ENCODE measurements at places on chromosomes 16 and 17. TPM values are rescaled to one million over a fixed set of nuclear protein-coding genes. Genes with fewer than 3 reads are reported as not detected.
A peak's percentile ranks its signal among the peaks of the same experiment; 100 is the strongest.

Gene PDILT
- not detected for total RNA-seq

- H3K4me3 ChIP-seq, result no peak overlapping the region
- peaks cover 63% of the 10 kb centered on the region for H3K36me3 ChIP-seq
- H3K27ac ChIP-seq, result peak overlapping the region; percentile 97
- peaks cover 22% of the 10 kb centered on the region for H3K4me1 ChIP-seq
These were observed 7.1 kb upstream of the ORAI3 start for GRCh38 chr16:30941600-30942425.

Gene LCMT1
- 36.3 TPM for total RNA-seq

- H3K4me3 ChIP-seq, result peak overlapping the region; percentile 80
- H3K4me1 ChIP-seq, result peaks cover 31% of the 10 kb centered on the region
- peaks cover 3% of the 10 kb centered on the region for H3K36me3 ChIP-seq
These were observed 1.6 kb upstream of the EFTUD2 start for GRCh38 chr17:44900894-44901293.

Gene UTS2R
- not detected for total RNA-seq

- no peak for DNase-seq
- no peaks in the 10 kb centered on the region for H3K27me3 ChIP-seq
- H3K27ac ChIP-seq, result no peak overlapping the region
- peaks cover 8% of the 10 kb centered on the region for H3K4me1 ChIP-seq
- H3K4me3 ChIP-seq, result no peak overlapping the region
These were observed 1.6 kb upstream of the KRTAP2-4 start for GRCh38 chr17:41067281-41067680.

- peaks cover 48% of the 10 kb centered on the region for H3K36me3 ChIP-seq
- no peak overlapping the region for H3K27ac ChIP-seq
- H3K4me1 ChIP-seq, result peaks cover 12% of the 10 kb centered on the region
- no peak overlapping the region for H3K4me3 ChIP-seq
- DNase-seq, result no peak
These were observed 4.2 kb downstream of the PYCARD start for GRCh38 chr16:31198207-31198882.

Gene KRTAP29-1
- not detected for total RNA-seq

DNA sequence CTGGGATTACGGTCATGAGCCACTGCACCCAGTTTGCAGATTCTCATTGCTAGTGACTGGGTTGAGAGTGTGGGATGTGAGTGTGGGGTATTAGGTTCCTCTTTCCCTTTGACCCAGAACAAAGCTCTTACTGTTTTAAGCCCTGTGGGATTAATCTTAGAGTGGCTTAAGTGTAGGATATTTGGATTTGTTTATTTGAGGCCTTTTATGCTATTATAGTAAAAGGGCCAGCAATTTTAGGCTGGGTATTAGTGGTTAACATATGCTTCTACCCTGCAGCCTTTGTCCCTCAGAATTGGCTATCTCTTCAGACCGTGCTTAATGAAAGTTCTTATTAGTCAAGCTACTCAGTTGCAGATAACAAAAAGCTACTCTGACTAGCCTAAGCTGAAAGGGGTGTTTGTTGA is 3.2 kb downstream of the SGF29 start:
- peak overlapping the region; percentile 25 for H3K27ac ChIP-seq
- H3K4me3 ChIP-seq, result no peak overlapping the region
- peaks cover 7% of the 10 kb centered on the region for H3K4me1 ChIP-seq
- H3K36me3 ChIP-seq, result peaks cover 9% of the 10 kb centered on the region
- DNase-seq, result no peak

Gene LHX1
- total RNA-seq, result not detected

Gene CCL4L2
- not detected for total RNA-seq

DNA sequence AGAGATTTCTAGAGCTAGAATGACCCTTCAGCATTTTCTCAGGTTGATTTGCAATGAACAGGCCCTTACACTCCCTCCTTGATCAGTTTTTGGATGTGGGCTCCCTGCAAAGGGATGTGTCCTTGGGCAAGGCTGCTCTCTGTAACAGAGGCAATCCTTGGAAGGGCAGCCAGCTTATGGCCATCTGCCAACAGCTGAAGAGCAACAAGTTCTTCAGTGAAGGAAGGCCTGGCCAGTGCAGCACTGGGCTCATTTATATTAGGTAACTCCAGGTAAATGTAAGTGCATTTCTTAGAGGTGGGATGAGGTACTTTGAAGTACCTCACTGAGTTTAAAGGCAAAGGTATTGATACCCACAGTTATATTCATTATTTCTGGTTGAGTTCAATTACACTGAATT is 114.3 kb upstream of the KCNJ16 start:
- DNase-seq, result peak; percentile 6
- peaks cover 9% of the 10 kb centered on the region for H3K4me1 ChIP-seq
- no peak overlapping the region for H3K27ac ChIP-seq
- no peaks in the 10 kb centered on the region for H3K36me3 ChIP-seq
- H3K27me3 ChIP-seq, result no peaks in the 10 kb centered on the region
- H3K4me3 ChIP-seq, result no peak overlapping the region

DNA sequence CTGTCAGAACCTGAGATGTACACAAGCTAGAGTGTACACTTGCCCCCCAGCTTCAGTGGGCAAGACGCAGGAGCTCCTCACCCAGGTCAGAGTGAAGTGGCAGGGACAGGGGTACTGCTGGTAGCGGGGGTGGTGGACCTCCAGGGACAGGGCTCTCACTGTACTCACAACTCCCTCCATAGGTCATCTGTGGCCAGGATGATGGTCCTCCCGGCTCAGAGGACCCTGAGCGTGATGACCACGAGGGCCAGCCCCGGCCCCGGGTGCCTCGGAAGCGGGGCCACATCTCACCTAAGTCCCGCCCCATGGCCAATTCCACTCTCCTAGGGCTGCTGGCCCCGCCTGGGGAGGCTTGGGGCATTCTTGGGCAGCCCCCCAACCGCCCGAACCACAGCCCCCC is 2.7 kb downstream of the NXPH3 start:
- peaks cover 7% of the 10 kb centered on the region for H3K27me3 ChIP-seq
- no peak overlapping the region for H3K27ac ChIP-seq
- H3K4me1 ChIP-seq, result peaks cover 10% of the 10 kb centered on the region
- no peak overlapping the region for H3K4me3 ChIP-seq
- no peak for DNase-seq

- peaks cover 36% of the 10 kb centered on the region for H3K4me1 ChIP-seq
- peak overlapping the region; percentile 0 for H3K4me3 ChIP-seq
- peaks cover 13% of the 10 kb centered on the region for H3K36me3 ChIP-seq
- H3K27me3 ChIP-seq, result no peaks in the 10 kb centered on the region
These were observed 161.5 kb downstream of the FTO start for GRCh38 chr16:53865494-53865863.

GRCh38 chr17:58378733-58379510 is 26.9 kb upstream of the SUPT4H1 start:
- no peaks in the 10 kb centered on the region for H3K36me3 ChIP-seq
- no peaks in the 10 kb centered on the region for H3K27me3 ChIP-seq
- no peak overlapping the region for H3K4me3 ChIP-seq
- no peak for DNase-seq
- H3K4me1 ChIP-seq, result no peaks in the 10 kb centered on the region

DNA sequence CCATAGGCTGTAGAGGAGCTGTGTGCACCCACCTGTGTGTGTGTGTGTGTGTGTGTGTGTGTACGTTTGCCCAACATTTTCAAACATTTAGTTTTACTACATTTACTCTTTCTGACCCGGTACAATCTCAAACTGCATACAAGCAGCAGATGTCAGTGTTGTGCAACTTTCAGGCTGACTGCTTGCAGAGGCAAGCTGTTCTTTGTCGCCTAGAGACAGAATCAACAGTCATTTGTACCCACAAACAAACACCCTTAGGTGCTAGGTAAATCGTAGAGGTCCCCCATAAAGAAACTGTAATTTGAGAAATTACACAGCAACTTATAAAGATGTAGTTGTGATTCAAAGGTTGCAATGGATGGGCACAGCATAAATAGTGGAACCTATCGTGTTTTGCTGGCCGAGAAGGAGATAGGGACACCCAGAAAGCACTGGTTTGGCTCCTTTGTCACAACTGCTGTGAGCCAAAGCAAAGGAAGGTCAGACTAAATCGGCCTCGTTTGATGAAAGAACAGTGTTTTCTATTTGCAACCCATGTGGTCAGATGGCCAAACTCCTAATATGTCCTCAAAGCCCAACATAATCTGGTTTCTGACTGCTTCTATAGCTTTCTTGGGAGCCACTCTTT is 478.4 kb downstream of the TOX3 start:
- peaks cover 88% of the 10 kb centered on the region for H3K27me3 ChIP-seq
- no peaks in the 10 kb centered on the region for H3K36me3 ChIP-seq
- peak; percentile 31 for DNase-seq
- H3K4me1 ChIP-seq, result no peaks in the 10 kb centered on the region

Gene STH
- not detected for total RNA-seq

DNA sequence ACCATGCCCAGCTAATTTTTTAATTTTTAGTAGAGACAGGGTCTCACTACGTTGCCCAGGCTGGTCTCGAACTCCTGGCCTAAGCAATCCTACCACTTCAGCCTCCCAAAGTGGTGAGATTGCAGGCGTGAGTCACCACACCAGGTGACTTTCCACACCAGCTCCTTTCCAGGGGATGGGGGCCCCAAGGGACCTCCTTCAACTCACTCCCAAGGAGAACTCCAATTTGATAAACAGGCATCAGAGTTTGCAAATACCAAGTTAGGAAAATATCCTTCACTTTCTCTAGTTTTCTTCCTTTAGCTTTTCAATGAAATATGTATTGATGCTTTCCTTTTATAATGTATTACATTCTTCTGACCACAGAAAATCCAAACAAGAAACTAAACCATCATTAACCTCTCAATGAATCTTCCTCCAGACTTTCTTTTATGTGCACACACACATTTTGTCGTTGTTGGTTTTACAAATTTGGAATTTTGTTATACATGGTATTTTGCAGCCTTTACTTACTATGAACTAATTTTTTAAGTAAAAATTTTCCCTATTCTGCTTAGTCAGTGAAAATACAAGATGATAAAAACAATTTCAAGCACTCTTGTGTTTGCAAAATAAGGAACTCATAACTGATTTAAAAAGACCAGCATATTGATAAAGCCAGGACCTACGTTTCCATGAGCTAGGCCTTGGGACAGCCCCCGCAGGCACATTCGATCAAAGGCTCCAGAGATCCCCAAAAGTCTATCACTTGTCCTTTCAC is 32.0 kb downstream of the GAS7 start:
- no peak for DNase-seq
- H3K27ac ChIP-seq, result no peak overlapping the region
- H3K4me1 ChIP-seq, result no peaks in the 10 kb centered on the region
- no peaks in the 10 kb centered on the region for H3K27me3 ChIP-seq

- H3K4me1 ChIP-seq, result peaks cover 20% of the 10 kb centered on the region
- H3K36me3 ChIP-seq, result peaks cover 12% of the 10 kb centered on the region
- DNase-seq, result peak; percentile 30
These were observed 705 bp downstream of the FOXK2 start for GRCh38 chr17:82519971-82520903.

GRCh38 chr17:83098241-83099085 is 19.1 kb downstream of the METRNL start:
- no peak overlapping the region for H3K27ac ChIP-seq
- peaks cover 9% of the 10 kb centered on the region for H3K36me3 ChIP-seq
- no peak for DNase-seq
- peaks cover 9% of the 10 kb centered on the region for H3K4me1 ChIP-seq

DNA sequence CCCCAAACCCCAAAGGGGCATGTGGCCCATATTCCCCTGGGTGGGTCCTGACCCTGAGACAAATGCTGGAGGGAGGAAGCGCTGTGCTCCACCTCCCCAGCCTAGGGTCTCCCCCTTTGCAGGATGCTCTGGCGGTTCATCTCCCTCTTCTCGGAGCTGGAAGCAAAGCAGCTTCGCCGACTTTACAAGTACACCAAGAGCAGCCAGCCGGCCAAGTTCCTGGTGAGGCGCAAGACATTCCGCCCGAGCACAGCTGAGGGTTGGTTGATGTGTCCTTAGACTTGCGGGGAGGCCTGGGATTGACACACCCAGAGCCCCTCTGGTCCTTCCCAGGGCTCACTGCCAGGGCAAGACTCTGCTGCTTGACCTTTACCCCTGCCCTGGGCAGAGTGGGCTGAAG is 4.3 kb downstream of the CHCT1 start:
- H3K4me3 ChIP-seq, result no peak overlapping the region
- no peak overlapping the region for H3K27ac ChIP-seq
- no peaks in the 10 kb centered on the region for H3K27me3 ChIP-seq

- no peaks in the 10 kb centered on the region for H3K36me3 ChIP-seq
- H3K27ac ChIP-seq, result no peak overlapping the region
- DNase-seq, result no peak
- no peaks in the 10 kb centered on the region for H3K4me1 ChIP-seq
- H3K4me3 ChIP-seq, result no peak overlapping the region
These were observed 115.0 kb downstream of the MGAT5B start for GRCh38 chr17:76983075-76983775.

DNA sequence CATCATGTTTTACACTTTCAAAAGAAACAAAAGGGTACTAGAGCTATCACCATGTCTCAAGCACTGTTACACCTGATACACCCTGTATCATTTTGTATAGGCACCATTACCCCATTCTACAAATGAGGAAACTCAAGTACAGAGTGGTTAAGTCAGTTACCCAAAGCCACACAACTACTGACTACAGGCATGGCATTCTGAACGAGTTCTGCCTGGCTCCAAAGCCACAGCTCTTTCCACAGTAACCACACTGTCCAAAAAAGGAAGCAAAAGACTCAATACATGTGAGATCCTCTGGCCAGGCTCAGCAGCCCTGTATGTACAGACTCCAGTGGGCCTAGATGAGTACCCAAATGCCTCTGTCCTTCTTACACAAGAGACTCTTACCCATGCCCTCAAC is 4.7 kb downstream of the DYNC1LI2 start:
- no peak for DNase-seq
- peaks cover 30% of the 10 kb centered on the region for H3K4me1 ChIP-seq
- H3K27me3 ChIP-seq, result no peaks in the 10 kb centered on the region
- no peak overlapping the region for H3K4me3 ChIP-seq
- peaks cover 72% of the 10 kb centered on the region for H3K36me3 ChIP-seq

- H3K4me1 ChIP-seq, result no peaks in the 10 kb centered on the region
- no peaks in the 10 kb centered on the region for H3K36me3 ChIP-seq
- H3K27me3 ChIP-seq, result peaks cover 7% of the 10 kb centered on the region
- no peak overlapping the region for H3K27ac ChIP-seq
These were observed 81.8 kb downstream of the VAT1L start for GRCh38 chr16:77869997-77870813.

DNA sequence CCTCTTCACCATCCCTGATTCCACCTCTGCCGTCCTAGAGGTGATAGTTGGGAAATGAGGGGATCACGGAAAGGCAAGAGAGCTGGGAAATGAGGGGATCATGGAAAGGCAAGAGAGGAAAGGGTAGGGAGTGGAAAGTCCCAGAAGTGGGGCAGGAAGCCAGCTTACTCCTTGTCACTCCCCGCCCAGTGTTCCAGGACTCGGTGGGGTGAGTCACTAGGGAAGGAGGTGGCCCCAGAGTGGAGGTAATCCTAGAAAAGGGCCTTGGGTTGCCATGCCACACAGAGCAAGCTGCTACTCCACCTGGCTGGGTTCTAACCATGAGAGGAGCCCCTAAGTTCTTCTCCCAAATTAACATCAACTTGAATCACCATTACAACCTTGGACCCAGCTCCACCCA is 14.8 kb downstream of the ALOXE3 start:
- H3K27ac ChIP-seq, result peak overlapping the region; percentile 78
- peaks cover 47% of the 10 kb centered on the region for H3K4me1 ChIP-seq
- H3K27me3 ChIP-seq, result no peaks in the 10 kb centered on the region
